OCI-M1 (cell line): ENCODE measurements at places on chromosomes 7 and 10.

DNA sequence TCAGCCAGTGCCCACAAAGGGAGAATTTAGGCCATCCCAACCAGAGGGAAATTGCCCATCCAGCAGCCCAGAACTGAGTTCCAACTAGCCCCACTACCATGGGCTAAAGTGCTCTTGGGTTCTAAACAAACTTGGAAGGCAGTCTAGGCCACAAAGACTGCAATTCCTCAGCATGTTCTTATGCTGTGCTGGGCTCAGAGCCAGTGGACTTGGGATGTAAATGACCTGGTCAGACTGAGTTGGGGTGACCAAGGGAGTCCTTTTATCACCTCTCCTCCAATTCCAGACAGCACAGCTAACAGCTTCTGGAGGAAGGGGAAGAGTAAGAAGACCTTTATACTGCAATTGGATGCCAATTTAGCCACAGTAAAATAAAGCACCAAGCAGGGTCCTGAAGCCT is 607.2 kb upstream of the KCND2 start:
- no peak for DNase-seq

GRCh38 chr10:130891066-130891465 is 420.5 kb downstream of the TCERG1L start:
- DNase-seq, result no peak

- DNase-seq, result no peak
Measured at GRCh38 chr10:132612571-132613504, 75.3 kb downstream of the INPP5A start.

GRCh38 chr7:98321301-98321700 is 39.8 kb downstream of the BRI3 start:
- DNase-seq, result no peak

- DNase-seq, result no peak
Measured at GRCh38 chr10:67818323-67818722, 19.7 kb downstream of the DNAJC12 start.
